ENCODE measurements at places on chromosomes 7 and 10. TPM values are rescaled to one million over a fixed set of nuclear protein-coding genes. Genes with fewer than 3 reads are reported as not detected.

- no peaks in the 10 kb centered on the region for H3K36me3 ChIP-seq
- no peak overlapping the region for H3K27ac ChIP-seq
- no peaks in the 10 kb centered on the region for H3K27me3 ChIP-seq
- H3K4me3 ChIP-seq, result no peak overlapping the region
- H3K4me1 ChIP-seq, result peaks cover 8% of the 10 kb centered on the region
Measured at GRCh38 chr10:43415544-43415943, 6.6 kb upstream of the HNRNPF start.

GRCh38 chr10:5840314-5841307 is 27.4 kb upstream of the GDI2 start:
- H3K4me1 ChIP-seq, result no peaks in the 10 kb centered on the region
- H3K27me3 ChIP-seq, result no peaks in the 10 kb centered on the region
- no peak overlapping the region for H3K4me3 ChIP-seq
- no peaks in the 10 kb centered on the region for H3K36me3 ChIP-seq

- no peaks in the 10 kb centered on the region for H3K27me3 ChIP-seq
- no peaks in the 10 kb centered on the region for H3K36me3 ChIP-seq
- no peak overlapping the region for H3K4me3 ChIP-seq
- DNase-seq, result no peak
- no peaks in the 10 kb centered on the region for H3K4me1 ChIP-seq
- H3K27ac ChIP-seq, result no peak overlapping the region
Measured at GRCh38 chr7:8481752-8482446, 48.5 kb downstream of the NXPH1 start.

DNA sequence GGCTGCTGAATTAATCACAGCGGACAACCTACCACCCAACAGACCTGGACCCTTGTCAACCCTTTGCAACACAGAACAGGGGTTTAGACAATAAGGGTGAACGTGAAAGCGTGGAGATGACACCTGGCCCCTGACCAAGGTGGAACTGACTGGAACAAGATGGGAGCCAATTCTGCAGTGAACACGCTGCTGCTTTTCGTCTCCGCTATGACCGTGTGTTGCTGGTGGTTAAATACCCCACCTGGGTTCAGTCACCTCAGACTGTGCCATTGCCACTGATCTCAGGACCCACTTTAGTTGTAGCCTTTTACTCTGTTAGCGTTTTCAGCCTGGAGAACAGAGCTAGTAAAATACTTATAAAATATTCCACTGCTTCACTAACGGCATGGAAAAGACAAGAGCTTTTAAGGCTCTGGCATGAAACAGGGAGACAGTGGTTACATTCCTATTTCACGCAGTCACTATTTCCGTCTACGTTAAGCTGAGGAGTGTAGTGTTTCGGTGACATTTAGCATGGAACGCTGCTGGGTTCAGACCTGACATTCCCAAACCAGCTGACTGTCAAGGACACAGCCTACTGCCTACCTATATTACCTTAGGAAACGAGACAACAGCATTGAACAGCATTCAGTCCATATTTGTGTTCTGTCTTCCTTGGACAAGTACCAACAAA is 119.5 kb upstream of the PRSS1 start:
- no peak overlapping the region for H3K27ac ChIP-seq
- H3K4me1 ChIP-seq, result no peaks in the 10 kb centered on the region
- H3K27me3 ChIP-seq, result peaks cover 21% of the 10 kb centered on the region
- H3K4me3 ChIP-seq, result no peak overlapping the region
- no peak for DNase-seq

The CTAGE6 gene
- total RNA-seq, result not detected

The CLDN12 gene
- total RNA-seq, result 36.5 TPM

The RPP30 gene
- total RNA-seq, result 79.0 TPM

- no peak overlapping the region for H3K4me3 ChIP-seq
- H3K27me3 ChIP-seq, result no peaks in the 10 kb centered on the region
- peaks cover 94% of the 10 kb centered on the region for H3K36me3 ChIP-seq
Measured at GRCh38 chr7:99010281-99010680, 131.9 kb downstream of the TRRAP start.

- no peaks in the 10 kb centered on the region for H3K4me1 ChIP-seq
- H3K36me3 ChIP-seq, result peaks cover 14% of the 10 kb centered on the region
- DNase-seq, result no peak
- H3K27ac ChIP-seq, result no peak overlapping the region
- H3K4me3 ChIP-seq, result no peak overlapping the region
Measured at GRCh38 chr10:124708246-124708779, 35.9 kb downstream of the FAM53B start.

DNA sequence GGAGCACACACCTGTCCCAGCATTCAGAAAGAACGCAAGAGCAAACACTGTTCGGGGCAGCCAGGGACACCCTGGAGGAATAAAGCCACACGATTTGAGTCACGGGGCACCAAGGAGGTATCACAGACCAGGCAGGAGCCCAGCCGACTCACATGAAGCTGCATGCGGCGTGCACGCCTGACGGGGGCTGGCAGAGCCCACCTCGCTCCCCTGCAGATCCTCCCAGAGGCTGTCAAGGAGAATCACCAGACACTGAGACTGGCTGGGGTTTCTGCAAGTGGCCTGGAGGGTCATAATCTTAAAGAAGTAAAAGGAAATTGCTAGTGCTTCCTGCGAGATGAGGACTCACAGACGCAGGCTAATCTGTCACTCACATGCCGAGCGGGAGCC is 61.6 kb downstream of the TCERG1L start:
- H3K4me1 ChIP-seq, result no peaks in the 10 kb centered on the region
- DNase-seq, result no peak
- no peak overlapping the region for H3K4me3 ChIP-seq

The GRID1 gene
- not detected for total RNA-seq

DNA sequence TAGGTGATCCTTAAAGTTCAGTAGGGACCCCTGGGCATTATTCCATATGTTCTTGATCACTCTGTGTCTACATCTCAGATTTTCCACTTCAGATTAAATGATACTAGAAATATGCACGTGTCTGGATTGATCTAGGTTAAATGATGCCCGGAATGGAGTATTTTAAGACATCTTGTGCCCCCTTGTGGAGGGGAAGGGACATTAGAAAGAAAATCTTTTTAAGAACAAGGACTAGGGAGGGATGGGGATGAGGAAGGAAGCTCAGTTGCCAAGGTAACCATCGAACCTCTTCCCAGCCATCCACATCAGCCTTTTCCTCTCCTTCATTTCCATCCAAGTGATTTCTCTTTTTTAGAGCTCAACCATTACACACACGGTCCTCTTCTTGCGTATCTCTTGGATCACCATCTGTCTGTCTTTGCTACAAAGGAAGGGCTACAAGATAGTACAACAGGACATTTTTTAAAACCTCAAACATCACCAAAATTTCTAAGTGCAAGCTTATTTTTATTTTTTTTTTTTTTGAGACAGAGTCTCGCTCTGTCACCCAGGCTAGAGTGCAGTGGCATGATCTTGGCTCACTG is 40.5 kb downstream of the PRSS2 start:
- H3K4me3 ChIP-seq, result no peak overlapping the region
- no peak overlapping the region for H3K27ac ChIP-seq
- peaks cover 12% of the 10 kb centered on the region for H3K27me3 ChIP-seq
- H3K4me1 ChIP-seq, result no peaks in the 10 kb centered on the region

DNA sequence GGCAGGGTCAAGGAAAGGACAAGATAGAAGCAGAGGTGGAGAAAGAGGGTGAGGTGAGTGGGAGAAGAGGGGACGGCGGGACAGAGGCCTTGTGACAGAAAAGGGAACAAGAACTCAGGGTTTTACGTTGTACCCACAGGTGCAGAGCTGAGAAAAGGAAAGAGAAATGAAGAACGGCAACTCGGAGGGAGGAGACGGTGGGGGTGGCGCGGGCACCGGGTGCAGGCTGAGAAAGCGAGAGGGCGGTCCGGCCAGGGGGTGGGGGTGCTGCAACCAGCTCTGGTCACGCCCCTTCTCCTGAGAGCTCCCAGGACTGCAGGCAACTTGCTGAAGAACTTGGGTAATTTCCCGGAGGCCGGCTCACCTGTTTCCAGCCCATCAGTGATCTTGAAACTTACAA is 65.3 kb downstream of the CARD11 start:
- no peak overlapping the region for H3K4me3 ChIP-seq
- H3K27me3 ChIP-seq, result no peaks in the 10 kb centered on the region
- no peak for DNase-seq
- no peaks in the 10 kb centered on the region for H3K4me1 ChIP-seq

- no peak overlapping the region for H3K4me3 ChIP-seq
- no peaks in the 10 kb centered on the region for H3K27me3 ChIP-seq
- peaks cover 27% of the 10 kb centered on the region for H3K36me3 ChIP-seq
- DNase-seq, result no peak
- no peak overlapping the region for H3K27ac ChIP-seq
Measured at GRCh38 chr10:21650353-21650752, 116.3 kb downstream of the MLLT10 start.

GRCh38 chr10:114167985-114168384 is 6.0 kb downstream of the CCDC186 start:
- peaks cover 8% of the 10 kb centered on the region for H3K4me1 ChIP-seq
- H3K27ac ChIP-seq, result no peak overlapping the region
- no peaks in the 10 kb centered on the region for H3K27me3 ChIP-seq
- no peak for DNase-seq

GRCh38 chr10:42992156-42992956 is 84.5 kb upstream of the RET start:
- peak; percentile 28 for DNase-seq
- H3K27me3 ChIP-seq, result no peaks in the 10 kb centered on the region
- no peak overlapping the region for H3K27ac ChIP-seq
- H3K36me3 ChIP-seq, result no peaks in the 10 kb centered on the region

- no peak for DNase-seq
- no peak overlapping the region for H3K4me3 ChIP-seq
- H3K36me3 ChIP-seq, result no peaks in the 10 kb centered on the region
- H3K27ac ChIP-seq, result no peak overlapping the region
- no peaks in the 10 kb centered on the region for H3K27me3 ChIP-seq
Measured at GRCh38 chr10:124357561-124357885, 61.2 kb downstream of the OAT start.

The UTF1 gene
- not detected for total RNA-seq

GRCh38 chr10:11328264-11329061 is 283.0 kb downstream of the USP6NL start:
- DNase-seq, result no peak
- H3K4me3 ChIP-seq, result no peak overlapping the region
- peak overlapping the region; percentile 61 for H3K27ac ChIP-seq
- H3K4me1 ChIP-seq, result peaks cover 32% of the 10 kb centered on the region

DNA sequence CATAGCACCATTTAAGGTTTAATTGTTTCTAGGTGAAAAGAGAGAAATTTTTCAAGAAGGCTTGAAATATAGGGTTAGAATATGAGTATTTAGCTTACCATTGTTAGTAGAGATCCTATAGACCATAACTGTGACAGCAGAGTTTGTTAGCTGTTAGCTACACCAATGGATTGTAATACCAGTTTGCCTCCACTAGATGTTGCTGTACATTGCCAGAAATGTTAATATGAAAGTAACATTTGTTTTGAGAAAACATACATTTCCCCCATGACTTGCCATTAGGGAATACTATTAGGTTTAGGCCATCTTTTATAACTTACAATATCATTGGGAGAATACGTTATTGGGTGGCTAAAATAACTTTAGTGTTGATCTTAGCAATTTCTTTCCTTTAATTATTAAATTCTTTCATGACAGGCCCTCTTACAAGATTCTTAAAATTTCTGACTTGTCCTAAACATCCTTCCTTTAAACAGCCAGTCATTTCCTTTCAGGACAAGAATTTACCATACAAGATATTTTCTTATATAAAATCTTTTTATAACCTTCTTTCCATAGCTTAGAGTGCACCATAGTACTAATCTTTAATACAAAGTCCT is 39.5 kb downstream of the ZNF117 start:
- peaks cover 10% of the 10 kb centered on the region for H3K27me3 ChIP-seq
- no peaks in the 10 kb centered on the region for H3K4me1 ChIP-seq
- H3K36me3 ChIP-seq, result no peaks in the 10 kb centered on the region
- no peak overlapping the region for H3K4me3 ChIP-seq

DNA sequence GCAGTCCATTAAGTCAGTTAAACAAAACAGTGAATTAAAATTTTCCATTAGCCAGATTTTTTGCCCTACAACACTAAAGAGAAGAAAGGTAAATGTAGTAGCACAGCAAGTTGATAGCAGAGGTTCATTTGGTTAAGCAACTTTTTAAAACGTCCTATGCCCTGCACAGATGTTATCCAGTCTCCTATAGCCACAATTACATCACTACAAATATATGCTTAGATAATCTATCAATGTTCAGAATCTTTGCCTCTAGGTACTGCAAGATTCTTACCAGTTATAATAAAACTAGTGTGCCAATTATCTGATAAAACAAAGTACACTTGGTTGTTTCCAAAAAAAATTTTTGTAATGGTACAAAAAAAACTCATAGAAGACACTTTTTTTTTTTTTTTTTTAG is 175.5 kb upstream of the MYO3A start:
- no peak overlapping the region for H3K4me3 ChIP-seq
- no peak overlapping the region for H3K27ac ChIP-seq
- 0 out of 2 replicates have a peak, but pooled peaks cover 12% of the 10 kb centered on the region for H3K4me1 ChIP-seq

- H3K27ac ChIP-seq, result peak within 1 kb of the TSS; percentile 23
- DNase-seq, result peak; percentile 37
- H3K4me3 ChIP-seq, result peak within 1 kb of the TSS; percentile 89
Measured at GRCh38 chr7:73718905-73719805, at the start of gene STX1A. Gene STX1A (minus strand): TSS chr7:73719669. CDS start chr7:73719631, 38 bp downstream.

DNA sequence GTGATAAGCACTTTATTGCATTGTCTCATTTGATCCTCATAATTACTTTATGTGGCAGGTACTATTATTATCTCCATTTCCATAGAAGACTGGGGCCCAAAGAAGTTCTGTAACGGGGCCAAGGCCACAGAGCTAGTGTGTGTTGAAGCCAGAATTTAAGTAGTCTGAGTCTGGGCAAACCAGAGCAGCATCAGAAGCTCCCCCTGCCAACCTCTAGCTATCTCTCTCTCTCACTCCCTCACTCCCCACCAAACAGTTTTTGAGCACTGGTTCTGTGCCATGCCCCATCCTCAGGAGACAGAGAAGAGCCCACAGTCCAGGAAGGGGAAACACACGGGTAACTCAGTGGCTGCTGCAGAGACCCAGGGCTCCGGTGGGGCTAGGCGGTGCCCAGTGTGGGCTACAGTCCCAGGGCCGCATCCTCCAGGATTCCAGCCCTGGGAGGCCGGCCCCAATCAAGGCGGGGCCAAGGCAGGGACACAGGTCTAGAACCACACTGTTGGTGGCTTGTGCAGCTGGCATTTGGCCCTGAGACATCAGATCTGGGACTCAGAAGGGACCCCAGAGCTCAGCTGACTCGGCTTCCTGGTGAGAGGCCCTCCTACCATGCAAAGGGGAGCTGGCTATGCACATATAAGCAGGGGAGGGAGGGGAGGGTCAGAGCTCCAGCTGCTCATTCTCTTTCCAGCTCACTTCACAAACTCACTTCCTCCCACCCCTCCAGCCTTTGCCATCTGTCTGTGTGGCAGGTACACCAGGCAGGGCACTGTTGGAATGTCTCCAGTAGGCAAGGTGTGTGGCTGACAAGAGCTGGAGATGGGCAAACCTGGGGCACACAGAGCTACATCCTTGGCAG is 34.4 kb downstream of the COL13A1 start:
- no peak overlapping the region for H3K4me3 ChIP-seq
- peaks cover 68% of the 10 kb centered on the region for H3K4me1 ChIP-seq
- H3K36me3 ChIP-seq, result peaks cover 27% of the 10 kb centered on the region
- H3K27me3 ChIP-seq, result no peaks in the 10 kb centered on the region
- no peak for DNase-seq

- H3K36me3 ChIP-seq, result peaks cover 66% of the 10 kb centered on the region
- H3K27me3 ChIP-seq, result no peaks in the 10 kb centered on the region
- no peaks in the 10 kb centered on the region for H3K4me1 ChIP-seq
Measured at GRCh38 chr7:5218564-5219360, 28.7 kb downstream of the WIPI2 start.

GRCh38 chr10:130016993-130017630 is 53.0 kb upstream of the EBF3 start:
- H3K36me3 ChIP-seq, result no peaks in the 10 kb centered on the region
- H3K4me3 ChIP-seq, result no peak overlapping the region
- no peaks in the 10 kb centered on the region for H3K27me3 ChIP-seq
- no peaks in the 10 kb centered on the region for H3K4me1 ChIP-seq

Data from SJSA1 (cell line).